Dermis microvascular lymphatic vessel endothelial cell (primary cell): ENCODE measurements at places on chromosomes 4 and X. TPM values are rescaled to one million over a fixed set of nuclear protein-coding genes. Genes with fewer than 3 reads are reported as not detected.

The CXCL6 gene
- total RNA-seq: 0.26 and 0.63 TPM in 2 replicates

The ITM2A gene
- 25.2 and 95.0 TPM in 2 replicates for total RNA-seq

The DCAF8L2 gene
- not detected in 2 replicates for total RNA-seq

The PAGE2B gene
- not detected in 2 replicates for total RNA-seq
